GM12878 (cell line): ENCODE measurements at places on chromosomes 4 and X.
A peak's percentile ranks its signal among the peaks of the same experiment; 100 is the strongest.

- no peak for DNase-seq
Measured at GRCh38 chr4:113060853-113061252, 11.4 kb downstream of the ANK2 start.

DNA sequence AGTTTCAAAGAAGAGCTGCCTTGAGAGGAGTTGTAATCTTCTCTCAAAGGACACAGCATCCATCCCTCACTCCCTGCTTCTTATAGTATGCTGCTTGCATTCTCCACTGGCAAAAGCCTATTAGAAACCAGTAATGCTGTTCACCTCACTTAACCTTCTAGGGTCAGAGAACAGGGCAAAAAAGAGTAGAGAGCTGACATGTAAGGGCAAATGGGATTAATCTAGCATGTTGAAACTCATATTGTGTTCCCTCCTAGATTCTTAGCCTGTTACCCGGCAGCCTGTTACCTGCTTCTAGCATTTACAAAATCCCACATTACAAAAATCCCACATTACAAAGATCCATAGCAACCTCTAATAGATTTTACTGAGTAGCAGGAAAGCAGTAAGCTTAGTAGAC lies 244.7 kb downstream of the SLC7A11 start:
- no peak for DNase-seq

- DNase-seq: peak; percentile 46
Measured at GRCh38 chrX:11111037-11111851, at the start of gene HCCS. Gene HCCS (plus strand): TSS chrX:11111332. CDS start chrX:11112061, 729 bp downstream.

- DNase-seq: no peak
Measured at GRCh38 chr4:88327665-88328064, 43.3 kb upstream of the PPM1K start.

DNA sequence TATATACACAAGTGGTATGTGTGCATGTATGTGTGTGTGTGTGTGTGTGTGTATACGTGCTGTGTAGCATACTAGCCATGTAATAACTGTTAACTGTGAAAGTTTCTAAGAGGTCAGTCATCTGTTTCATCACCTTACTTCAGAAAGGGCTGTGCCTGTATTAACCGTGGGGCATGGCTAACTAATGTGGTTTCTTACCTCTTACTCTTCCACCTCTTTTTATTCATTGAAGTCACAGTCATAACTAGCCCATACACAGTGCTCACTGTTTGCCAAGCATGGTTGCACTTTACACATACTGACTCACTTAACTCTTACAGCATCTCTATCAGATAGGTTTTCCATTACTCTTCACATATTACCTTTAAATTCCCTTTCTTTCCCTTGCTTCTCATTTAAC lies 23.7 kb upstream of the LRAT start:
- no peak for DNase-seq

DNA sequence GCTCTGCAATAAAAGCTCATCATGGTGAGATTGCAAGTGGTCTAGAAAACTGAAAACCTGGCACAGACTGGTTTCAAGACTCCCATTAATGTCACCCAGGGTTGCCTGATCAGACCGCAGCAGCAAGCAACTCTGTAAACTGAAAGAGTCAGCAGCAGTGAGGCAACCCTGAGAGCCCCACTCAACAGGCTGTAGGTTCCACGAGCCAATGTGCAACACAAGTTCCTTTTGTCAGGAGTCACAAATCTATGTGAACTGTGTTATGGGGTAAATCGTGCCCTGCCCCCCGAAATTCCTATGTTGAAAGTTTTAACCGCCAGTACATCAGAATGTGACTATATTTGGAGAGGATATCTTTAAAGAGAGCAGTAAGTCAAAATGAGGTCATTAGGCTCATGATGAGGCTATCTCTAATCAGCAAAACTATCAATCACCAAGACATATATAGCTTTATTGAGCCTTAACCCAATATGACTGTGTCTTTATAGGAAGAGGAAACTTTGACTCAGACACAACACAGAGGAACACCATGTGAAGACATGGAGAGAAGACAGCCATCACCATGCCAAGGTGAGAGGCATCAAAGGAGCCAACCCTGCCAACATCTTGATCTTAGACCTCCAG lies 94.0 kb downstream of the FBXO8 start:
- DNase-seq: no peak

GRCh38 chr4:144190009-144190408 lies 49.5 kb upstream of the GYPA start:
- DNase-seq: no peak

DNA sequence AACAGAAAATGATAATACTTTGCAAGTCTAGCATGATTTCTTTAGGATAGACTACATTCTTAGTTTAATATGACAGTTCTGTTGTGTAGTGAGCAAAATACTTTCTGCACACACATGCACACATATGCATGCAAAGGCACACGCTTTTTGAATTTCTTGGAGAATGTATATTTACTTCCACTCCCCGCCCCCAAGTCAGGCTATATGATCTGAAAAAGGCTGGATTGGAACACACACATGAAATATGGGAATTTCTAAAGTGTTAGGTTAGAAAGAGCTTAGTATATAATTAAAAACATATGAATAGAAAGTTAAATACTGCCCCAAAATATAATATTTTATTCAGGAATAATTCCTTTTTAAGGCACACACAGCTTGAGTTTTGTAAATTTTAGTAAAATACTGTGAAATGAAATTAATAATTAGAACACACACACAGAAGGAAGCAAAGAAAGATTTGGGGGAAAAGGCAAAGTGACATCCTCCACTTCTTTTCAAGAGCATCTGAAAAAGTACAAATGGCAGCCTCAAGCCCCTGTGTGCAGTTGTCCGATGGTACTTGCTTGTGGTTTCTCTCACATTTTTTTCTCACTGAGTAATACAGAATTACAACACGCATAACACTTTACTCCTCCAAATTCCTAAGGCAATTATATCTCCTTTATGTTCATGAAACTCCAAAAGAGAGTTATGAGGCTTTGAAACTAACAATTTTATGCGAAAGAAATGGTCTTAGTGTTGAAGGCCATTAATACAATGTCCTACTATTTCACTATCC lies 228.9 kb upstream of the ETNPPL start:
- no peak for DNase-seq

GRCh38 chrX:34918856-34919255 lies 23.7 kb upstream of the FAM47B start:
- DNase-seq: no peak

DNA sequence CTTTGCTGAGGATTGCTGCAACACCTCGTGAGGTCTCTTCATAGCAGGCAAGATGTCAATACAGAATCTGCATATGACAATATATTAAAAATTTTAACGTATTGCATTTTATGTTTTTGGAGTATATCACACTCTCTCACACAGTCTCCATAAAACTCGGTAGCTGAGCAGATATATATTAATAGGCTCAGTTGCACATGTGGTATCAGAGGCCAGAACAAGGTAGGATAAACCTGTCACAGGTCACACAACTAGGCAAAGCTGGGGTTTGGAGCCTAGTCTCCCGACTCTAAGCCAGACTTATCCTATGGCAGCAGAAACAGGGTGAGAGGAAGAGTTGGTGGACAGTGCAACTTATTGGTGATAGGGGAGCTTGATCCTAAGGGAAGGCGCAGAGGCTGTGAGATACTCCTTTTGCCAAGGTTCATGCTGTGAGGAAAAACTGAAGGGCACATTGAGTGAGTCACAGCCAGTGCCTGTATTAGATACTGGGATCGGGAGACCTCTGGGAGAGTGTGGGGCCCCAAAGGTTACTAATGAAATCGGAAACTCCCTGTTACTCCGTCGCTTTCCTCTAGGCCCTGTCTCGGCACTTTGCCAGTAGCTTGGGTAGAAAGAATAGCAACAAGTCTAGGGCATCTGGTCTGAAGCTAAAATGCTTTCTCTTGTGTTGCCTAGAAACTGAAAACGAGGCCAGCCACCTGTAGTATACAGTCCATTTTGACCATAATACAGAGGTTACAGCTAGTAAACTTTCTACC lies 195.7 kb downstream of the ARHGAP10 start:
- no peak for DNase-seq

DNA sequence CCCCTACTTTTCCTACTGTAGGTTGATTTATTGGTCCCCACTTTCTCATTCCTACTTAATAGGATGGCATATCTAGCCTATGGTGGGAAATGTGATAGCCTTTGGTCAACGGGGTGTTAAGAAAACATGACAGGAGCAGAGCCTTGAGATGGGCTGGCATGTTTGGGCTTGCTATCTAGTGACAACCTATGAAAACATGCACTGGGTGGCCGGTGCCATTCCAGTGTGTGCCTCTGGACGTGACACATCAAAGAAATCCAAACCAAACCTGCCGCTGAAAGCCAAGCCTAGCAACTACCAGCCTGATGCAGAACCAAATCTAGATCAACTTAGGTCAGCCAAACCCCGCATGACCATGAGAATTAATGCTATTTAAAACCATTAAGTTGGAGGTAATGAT lies 317.6 kb downstream of the DMD start:
- no peak for DNase-seq

GRCh38 chrX:136546371-136546781 lies 14.4 kb downstream of the VGLL1 start:
- DNase-seq: no peak

DNA sequence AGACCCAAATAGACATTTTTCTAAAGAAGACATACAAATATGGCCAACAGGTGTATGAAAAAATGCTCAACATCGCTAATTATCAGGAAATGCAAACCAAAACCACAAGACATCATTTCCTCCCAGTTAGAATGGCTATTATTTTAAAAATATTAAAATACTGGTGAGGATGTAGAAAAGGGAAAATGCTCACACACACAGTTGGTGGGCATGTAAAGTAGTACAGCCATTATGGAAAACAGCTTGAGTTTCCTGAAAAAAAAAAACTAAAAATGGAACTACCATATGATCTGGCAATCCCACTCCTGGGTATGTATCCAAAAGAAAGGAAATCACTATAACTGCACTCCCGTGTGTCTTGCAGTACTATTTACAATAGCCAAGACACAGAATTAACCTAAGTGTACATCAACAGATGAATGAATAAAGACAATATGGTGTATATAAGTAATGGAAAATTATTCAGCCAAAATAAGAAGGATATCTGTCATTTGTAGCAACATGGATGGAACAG lies 128.9 kb upstream of the DKK2 start:
- DNase-seq: no peak

DNA sequence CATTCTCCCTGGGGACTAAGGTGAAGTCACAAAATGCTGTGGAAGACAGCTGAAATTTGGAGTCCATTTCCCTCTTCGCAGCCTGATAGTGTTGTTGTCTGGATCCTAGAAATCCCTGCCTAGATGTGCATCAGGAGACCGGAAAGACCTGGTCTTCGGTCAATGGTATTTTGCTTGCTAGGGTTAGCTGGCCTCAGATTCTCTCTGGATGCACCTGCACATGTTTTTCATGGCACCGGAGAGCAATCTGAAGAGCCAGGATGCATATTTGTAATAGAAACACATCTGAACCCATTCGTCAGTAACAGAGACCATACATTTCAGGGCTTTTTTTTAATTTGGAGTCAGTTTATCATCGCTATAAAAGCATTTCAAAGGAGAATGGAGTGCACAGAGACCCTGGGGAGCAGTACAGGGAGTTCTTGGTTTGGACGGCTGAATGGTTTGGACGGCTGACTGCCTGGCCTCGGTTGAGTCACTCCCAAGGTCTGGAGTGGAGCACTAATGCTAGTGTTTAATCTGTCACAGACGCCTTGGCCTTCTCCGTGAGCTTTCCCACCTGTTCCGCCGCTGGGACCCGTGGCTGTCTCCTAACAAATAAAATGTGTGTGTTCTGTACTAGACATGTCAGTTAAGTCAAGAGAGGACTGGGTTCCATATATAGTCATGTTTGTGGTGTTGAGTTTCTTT lies 7.5 kb upstream of the PDLIM3 start:
- DNase-seq: no peak

GRCh38 chrX:646796-647195 lies 16.2 kb downstream of the SHOX start:
- DNase-seq: no peak

- no peak for DNase-seq
Measured at GRCh38 chr4:1113311-1114009, at the start of gene RNF212. Gene RNF212 (minus strand): TSS chr4:1113564. CDS start chr4:1113464, 100 bp downstream.

GRCh38 chr4:31261632-31262031 lies 541.5 kb downstream of the PCDH7 start:
- no peak for DNase-seq

GRCh38 chr4:78059524-78059889 lies 2.4 kb downstream of the FRAS1 start:
- DNase-seq: no peak

GRCh38 chrX:68838571-68838910 lies 9.7 kb downstream of the EFNB1 start:
- DNase-seq: no peak

DNA sequence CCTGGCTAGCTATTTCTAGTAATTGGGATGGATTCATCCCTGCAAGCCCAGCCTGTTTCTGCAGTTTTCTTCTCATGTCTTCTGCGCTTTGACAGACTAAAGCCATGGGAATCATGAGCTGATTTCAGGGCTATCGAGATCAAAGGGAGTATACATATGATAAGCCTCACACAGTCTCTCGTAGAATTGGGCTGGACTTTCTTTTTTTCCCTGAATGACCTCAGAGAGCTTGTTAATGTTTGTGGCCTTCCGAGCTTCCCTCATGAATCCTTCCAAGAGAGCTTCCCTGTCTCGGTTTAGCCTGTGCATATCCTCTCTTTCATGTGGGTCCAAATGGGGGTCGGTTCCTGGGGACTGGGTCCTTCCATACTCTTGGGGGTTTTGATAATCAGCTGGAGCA lies 130.3 kb downstream of the ADRA2C start:
- DNase-seq: no peak

- DNase-seq: no peak
Measured at GRCh38 chr4:139419388-139419914, 34.5 kb upstream of the RAB33B start.

DNA sequence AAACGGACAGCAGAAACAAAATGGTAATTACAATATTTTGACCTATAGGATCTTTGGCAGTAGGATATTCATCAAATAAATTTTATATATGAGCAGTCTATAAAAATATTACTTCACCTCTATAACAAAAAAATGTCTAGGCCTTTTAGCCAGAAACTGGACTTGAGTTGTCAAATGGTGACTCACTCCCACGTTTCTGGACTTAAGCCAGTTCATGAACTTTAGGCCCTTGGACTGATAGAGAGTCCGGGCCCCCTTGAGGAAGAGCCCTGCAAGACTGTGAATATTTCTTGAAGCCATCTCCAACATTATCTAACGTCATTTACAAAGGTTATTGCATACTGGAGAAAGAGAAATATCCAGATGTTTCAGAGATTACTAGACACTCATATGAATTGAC lies 106.8 kb upstream of the FAM47A start:
- no peak for DNase-seq

- no peak for DNase-seq
Measured at GRCh38 chr4:53937327-53937726, 127.1 kb downstream of the CHIC2 start.

GRCh38 chr4:3205995-3206394 lies 43.0 kb upstream of the MSANTD1 start:
- no peak for DNase-seq

- no peak for DNase-seq
Measured at GRCh38 chrX:47214435-47215077, 3.9 kb upstream of the CDK16 start.

DNA sequence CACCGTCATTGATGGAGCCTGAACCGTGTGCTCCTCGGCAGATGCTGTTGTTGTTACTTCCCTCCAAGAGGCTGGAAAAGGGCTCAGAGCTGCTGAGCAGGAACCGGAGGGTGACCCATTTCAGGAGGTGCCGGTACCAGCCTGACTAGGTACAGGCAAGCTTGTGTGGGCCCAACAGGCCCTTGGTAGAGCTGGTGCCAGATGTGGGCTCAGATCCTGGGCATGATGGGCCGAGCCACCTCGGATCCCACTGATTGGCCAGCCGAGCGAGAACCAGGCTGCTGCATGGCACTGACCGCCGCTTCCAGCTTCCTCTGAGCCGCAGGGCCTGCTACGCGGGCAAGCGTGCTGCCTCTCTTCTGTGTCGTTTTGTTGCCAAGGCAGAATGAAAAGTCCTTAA lies 33.7 kb downstream of the NOP14 start:
- no peak for DNase-seq
